Midbrain (tissue), 1 donor: ENCODE measurements at places on chromosomes 3 and 15.

- DNase-seq, result no peak
Observed at GRCh38 chr3:170220871-170221270, 1.4 kb upstream of the PRKCI start.

DNA sequence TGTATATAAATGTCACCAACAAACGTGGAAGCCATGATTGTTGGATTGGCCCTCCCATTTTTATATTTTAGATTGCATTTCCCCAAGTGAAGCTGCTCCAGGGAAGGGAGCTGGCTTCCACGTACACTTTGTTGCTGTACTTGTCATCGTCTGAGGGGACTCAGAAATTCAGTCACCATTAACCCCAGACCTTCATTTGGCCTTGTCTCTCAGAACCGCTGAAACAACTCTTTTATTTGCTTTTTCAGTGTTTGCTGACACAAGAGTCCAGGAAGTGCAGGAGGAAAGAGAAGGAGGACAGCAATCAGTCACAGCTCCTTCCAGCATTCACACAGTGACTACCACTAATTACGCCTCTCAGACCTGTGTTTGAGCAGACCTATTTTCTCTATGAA, 276.5 kb downstream of the TBL1XR1 start:
- DNase-seq, result no peak

GRCh38 chr3:31729082-31729481, 196.4 kb downstream of the STT3B start:
- no peak for DNase-seq

DNA sequence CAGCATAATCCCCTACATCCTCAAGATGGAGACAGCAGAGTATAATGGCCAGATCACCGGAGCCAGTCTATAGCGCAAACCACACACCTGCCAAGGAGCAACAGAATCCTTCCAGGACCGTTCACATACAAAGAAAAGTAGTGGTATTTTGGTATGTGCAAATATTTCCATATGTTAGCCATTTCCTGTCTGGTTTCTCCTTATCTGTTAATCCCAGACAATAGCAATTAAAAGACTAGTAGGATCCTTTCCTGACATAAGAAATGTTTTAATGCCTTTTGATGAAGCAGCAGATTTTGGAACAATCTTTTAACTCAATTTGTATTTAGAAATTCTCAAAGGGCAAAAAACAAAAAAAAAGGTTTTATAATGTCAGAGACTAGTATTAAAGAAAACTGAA, 22.2 kb downstream of the MRPS25 start:
- DNase-seq, result no peak

DNA sequence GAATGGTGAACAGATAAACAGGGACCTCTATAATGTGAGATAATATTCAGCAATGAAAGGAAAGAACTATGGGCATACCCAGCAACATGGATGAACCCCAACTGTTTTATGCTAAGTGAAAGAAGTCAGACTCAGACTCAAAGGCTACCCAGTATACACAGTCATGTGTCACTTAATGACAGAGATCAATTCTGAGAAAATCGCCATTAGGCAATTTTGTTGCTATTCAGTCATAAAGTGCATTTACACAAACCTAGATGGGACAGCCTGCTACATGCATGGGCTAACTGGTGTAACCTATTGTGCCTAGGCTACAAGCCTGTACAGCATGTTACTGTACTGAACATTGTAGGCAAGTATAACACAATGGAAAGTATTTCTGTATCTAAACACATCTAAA, 76.5 kb downstream of the B3GNT5 start:
- no peak for DNase-seq

- DNase-seq, result no peak
Observed at GRCh38 chr15:66701422-66702034, 508 bp upstream of the SMAD6 start.

DNA sequence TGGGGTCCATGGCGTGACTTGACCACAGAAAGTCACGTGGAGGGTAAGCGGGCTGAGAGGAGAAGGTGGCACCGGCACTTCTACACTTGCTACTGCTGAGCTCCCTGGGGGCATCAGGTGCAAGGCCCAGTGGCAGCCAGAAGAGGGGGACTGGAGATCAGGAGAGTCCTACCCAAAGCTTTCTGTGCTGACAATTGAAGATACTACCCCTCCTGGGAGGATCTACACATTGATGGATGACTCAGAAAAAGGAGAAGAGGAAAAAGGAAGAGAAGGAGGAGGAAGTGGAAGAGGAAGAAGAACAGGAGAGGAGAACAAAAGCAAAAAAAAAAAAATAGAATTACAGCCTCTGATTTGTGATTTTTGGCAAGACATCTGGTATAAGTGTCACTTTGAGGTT, 41.2 kb downstream of the MYO5C start:
- DNase-seq, result no peak

GRCh38 chr3:30170681-30171438, 435.5 kb upstream of the TGFBR2 start:
- DNase-seq, result no peak

DNA sequence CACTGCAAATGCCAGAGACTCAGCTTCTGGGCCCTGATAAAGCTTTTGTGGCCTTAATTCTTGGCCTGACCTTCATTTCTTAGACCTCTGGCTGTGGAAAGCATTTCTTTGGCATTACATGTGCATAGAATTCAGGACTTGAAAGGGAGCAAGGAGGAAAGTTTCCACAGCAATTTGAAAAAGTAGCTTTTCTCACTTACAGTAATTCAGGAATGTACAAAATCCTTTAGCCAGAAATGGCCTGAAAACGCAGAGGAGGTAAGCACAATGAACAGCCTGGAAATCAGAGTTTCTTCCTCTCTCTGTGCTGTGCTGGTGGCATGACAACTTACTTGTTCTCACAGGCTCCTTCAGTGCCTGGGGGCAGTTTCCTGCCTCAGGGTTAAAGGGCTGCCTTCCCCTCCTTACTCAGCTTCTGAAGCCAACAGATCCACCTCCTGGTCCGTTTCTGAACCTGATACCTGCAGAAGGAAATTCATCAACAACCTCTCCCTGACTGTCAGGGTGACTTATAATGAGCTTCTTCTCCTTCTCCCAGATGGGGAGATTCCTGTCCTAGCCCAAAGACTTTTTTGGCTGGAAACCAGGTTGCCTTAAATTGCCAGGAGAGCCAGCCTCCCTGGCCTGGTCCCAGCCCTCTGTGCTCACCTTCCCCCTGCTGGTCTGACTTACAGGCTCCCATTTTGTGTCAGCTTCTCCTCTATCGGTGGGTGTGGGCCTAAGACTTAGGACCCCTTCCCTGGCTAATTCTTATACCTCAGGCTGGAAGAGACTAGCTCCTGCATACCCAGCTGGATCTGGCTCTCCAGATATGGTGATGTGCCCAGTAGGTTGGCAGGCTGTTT, 102.3 kb downstream of the MYRIP start:
- no peak for DNase-seq

DNA sequence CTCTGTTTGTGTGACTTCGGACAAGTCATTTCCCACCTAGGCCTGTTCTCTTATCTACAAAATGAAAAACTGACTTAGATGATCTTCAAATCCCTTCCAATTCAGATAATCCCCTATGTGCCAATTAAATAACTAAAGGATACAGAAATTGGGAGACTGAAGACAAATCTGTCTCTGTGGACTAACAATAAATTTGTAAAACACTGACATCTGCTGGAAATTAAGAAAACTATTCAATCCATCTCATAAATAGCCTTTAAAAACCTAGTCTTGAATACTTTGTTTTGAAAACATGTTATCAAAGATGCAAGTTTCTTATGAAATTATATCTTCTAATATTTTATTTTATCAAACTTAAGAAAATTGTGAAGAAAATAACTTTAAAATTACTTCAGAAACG, 38.3 kb downstream of the MTHFS start:
- no peak for DNase-seq

- DNase-seq, result no peak
Observed at GRCh38 chr15:56254265-56254664, 10.6 kb upstream of the RFX7 start.

- DNase-seq, result no peak
Observed at GRCh38 chr15:88535607-88536313, 10.7 kb downstream of the DET1 start.

GRCh38 chr3:133828576-133829309, 23.1 kb downstream of the SRPRB start:
- DNase-seq, result no peak

DNA sequence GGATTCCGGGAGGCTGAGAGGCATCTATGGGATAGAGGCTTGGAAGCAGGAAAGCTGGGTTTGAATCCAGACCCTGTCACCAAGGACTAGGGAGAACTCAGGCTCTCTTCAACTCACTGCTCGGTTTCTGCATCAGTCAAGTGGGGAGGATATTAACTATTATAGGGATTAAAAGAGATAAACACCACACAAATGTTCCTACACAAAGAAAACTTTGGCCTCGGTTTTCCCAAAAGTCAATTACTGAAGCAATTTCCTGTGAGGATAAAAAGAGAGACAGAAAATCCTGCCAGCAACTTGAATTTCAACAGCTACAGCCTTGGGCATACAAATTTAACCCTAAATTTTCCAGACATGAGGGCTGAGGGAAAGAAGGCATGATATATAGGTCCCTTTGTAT, 36.0 kb downstream of the ITGB5 start:
- no peak for DNase-seq

DNA sequence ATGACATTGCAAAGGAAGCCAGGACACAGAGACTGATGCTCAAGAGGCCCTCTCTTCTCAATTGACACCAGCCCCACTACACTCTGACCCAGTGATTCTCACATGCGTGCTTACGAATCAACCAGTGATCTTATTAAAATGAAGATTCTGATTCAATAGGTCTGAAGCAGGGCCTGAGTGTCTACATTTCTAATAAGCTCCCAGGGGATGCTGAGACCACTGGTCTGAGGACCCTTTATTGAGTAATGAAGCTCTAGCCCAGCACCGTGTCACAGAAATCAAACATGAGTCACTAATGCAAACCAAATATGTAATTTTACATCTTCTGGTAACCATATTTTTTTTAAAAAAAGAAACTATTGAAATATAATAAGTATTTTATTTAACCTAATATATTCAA, 689.1 kb upstream of the LMCD1 start:
- DNase-seq, result no peak

DNA sequence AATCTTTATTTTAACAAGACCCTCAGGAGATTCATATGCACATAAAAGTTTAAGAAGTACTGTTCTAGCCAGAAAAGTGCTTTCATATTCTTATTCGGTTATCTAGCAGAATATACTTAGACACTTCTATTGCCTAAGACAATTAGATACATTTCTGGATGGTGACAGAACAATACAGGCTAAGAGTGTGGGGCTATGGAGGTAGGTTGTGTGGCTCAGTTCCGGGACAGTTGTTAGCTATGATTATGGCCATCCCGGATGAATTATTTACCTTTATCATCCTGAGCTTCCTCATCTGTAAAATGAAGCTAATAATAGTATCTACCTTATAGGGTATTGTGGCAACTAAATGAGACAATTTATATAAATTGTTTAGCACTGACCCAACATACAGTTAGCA, 6.6 kb downstream of the FAM98B start:
- DNase-seq, result no peak
